ENCODE measurements at places on chromosomes 6 and 20.

DNA sequence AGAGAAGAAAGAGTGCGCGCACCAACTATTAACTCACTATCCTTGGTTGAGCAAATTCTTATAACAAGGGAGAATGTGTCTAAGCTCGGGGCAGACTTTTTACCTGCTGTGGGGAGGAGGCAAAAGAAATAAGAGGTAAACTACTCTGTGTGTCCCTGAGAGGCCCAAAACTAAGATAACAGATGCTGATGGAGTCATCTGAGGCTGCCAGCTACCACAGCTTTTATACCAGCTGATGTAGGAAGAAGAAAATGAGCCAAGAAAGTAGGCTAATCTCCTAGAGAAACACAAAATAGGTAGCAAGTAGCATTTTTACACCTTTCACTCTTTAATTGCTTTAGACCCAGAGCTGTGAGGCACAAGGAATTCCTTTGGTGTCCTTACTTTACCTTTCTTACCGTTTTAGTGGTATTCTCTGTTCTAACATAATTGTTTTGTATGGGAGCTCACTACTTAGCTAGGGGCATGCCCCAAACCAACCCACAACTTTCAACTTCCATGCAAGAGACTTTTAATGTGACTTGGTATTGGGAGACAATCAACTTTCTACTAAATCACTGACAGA, 27.8 kb upstream of the PIM1 start:
- no peak for DNase-seq

- DNase-seq: no peak
Observed at GRCh38 chr20:60097285-60097684, 139.1 kb downstream of the CDH26 start.

DNA sequence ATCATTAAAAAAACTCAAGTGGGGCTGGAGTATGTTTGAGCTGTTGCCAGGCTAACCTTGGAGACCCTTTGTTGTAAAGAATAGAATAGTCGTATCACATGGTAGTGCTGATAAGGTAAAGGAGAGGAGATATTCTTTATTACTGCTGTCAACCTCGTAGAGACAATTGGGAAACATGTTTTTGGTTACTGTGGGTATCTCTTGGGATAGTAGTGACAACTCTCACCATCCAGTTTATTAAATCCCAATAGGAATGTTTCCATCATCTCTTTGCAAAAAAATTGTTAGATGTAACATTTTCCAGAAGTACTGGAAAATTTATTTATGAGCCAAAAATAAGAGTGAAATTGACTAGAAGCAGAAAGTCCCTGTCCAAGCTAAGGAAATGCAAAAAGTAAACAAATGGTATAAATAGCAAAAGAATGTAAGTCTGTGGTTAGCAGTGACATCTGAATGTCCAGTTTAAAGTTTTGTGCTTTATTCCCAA, 829.3 kb upstream of the CITED2 start:
- no peak for DNase-seq

GRCh38 chr6:139931747-139932146, 557.3 kb upstream of the CITED2 start:
- no peak for DNase-seq

GRCh38 chr6:22732176-22732970, 163.0 kb downstream of the HDGFL1 start:
- DNase-seq: no peak

DNA sequence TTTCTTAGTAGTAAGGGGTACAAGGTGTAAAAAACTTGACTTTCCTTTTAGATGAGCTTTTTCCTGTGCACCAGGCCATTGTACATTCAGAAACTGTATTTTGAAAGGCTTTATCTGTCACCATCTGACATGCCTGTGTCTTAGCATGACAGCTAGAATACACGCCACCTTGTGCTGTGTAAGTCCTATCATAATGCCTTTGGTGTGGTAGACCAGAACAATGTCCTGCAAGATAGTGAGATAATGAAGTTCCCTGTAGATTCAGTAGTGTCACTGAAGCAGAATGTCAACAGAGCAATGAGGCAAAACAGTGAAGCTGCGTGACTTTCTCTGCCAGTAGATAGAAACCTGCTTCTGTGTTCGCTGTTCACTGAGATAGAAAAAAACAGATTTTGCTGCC, 105.8 kb downstream of the JAG1 start:
- no peak for DNase-seq

GRCh38 chr6:168676552-168677322, 235.8 kb downstream of the SMOC2 start:
- no peak for DNase-seq

Measured in coronary artery (tissue), 2 donors.